Spleen (tissue), 13 donors: ENCODE measurements at places on chromosomes 7 and 10. TPM values are rescaled to one million over a fixed set of nuclear protein-coding genes. Genes with fewer than 3 reads are reported as not detected.

- H3K4me1 ChIP-seq: no peaks in the 10 kb centered on the region
- no peak overlapping the region for H3K27ac ChIP-seq
- no peaks in the 10 kb centered on the region for H3K27me3 ChIP-seq
- DNase-seq: no peak
- H3K36me3 ChIP-seq: no peaks in the 10 kb centered on the region
Observed at GRCh38 chr7:94133460-94133859, 129.3 kb upstream of the BET1 start.

DNA sequence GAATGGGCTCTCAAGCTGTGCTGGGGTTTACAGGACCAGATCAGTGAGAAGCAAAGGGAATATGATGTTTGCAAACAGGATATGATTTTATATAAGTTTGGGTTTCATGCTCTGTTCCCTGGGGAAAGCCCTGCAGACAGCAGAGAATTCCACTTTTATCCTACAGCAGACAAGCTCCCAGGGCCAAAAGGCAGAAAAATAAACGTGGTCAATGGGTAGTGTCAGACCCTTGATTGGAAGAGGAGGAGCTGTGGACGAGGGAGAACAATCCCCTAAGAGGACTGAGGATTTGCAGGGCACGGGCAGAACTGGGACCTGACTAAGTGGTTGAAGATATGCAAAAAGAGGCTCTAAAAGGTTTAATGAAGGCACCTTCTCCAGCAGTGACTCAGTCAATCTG is 275.3 kb downstream of the HDAC9 start:
- no peaks in the 10 kb centered on the region for H3K27me3 ChIP-seq
- no peak for DNase-seq
- H3K27ac ChIP-seq: no peak overlapping the region
- H3K36me3 ChIP-seq: no peaks in the 10 kb centered on the region
- no peak overlapping the region for H3K4me3 ChIP-seq

DNA sequence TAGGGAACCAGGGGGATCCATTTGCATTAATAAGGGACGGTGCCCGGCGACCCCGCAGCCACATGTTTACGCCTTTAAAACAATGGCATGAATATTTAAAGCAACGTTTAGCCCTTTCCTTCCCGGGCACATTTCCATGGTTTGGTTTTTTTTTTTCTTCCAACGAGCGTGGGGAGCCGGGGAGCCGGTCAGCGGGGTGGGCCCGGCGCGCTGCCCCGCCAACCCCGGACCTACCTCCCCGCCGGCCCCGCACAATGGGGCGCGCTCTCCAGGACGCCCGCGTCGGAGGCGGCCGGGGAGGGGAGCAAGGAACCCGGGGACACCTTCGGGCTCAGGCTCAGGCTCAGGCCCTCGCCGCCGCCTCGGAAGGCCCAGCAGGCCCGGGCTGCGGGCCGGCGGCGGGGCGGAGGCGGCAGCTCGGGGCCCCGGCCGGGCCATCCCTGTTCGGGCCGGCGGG is 1.0 kb downstream of the SEPHS1 start:
- peak overlapping the region; percentile 97 for H3K27ac ChIP-seq
- H3K4me1 ChIP-seq: peaks cover 54% of the 10 kb centered on the region
- no peaks in the 10 kb centered on the region for H3K27me3 ChIP-seq
- H3K4me3 ChIP-seq: peak overlapping the region; percentile 97
- peak; percentile 90 for DNase-seq

- H3K27ac ChIP-seq: no peak overlapping the region
- DNase-seq: no peak
- H3K4me3 ChIP-seq: peak overlapping the region; percentile 54
- peaks cover 24% of the 10 kb centered on the region for H3K4me1 ChIP-seq
- H3K36me3 ChIP-seq: no peaks in the 10 kb centered on the region
Observed at GRCh38 chr7:141074162-141074991, 513 bp downstream of the TMEM178B start.

DNA sequence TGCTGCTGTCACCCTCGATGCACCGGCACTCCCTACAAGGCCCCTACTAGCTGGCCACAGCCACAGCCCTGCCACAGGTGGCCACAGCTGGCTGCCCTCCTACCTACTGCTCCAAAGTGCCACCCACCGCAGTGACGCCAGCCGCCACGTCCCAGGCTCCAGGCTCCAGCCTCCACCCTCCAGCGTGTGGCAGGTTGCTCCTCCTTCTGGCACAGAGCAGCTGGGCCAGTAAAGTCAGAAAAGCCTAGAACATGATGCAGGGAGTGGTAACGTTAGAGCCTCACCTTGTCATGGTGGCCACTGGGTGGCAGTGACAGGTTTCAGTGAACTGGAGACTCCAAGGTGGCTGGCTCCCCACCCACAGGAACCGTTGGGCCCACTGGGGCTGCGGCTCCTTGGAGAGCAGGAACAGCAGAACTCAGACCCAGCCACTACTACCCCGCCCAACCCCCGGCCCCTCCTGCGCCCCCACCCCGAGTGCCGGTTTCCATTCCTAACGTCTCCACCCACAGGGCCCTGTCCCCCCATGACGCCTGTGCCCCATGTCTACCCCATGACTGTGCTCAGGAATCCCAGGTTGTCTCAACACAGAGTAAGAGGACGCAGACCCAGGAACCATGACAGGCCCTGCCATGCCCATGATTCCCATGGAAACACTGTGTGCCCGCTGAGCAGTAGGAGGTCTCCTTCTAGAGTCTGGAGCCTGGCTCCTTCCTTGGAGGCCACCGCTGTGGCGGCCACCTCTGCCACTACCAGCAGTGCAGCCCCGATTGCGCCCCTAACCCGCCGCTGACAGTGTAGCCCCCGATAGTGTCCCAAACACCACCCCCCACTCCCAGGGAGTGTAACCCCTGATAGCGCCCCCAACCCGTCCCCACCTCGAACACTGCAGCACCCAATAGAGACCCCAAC is 52.3 kb upstream of the ZNF33B start:
- DNase-seq: no peak
- H3K27ac ChIP-seq: no peak overlapping the region
- H3K4me3 ChIP-seq: no peak overlapping the region
- H3K4me1 ChIP-seq: no peaks in the 10 kb centered on the region
- H3K36me3 ChIP-seq: no peaks in the 10 kb centered on the region

DNA sequence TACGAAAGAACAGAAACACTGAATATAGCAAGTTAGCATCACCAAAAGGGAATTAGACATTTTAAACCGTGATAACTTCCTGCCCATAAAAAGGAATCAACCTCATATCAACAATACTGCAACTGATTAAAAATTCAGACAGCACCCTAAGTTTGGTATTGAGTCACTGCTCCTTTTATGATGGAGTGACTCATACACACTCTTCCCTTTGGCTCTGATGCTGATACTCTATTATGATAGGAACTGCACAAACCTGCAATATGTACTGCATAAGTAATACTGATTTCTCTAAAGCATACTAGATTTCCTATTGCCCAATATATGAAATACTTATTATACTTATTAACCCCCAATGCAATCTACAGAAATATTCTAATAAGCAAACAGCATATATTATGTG is 118.7 kb downstream of the PARD3 start:
- no peaks in the 10 kb centered on the region for H3K27me3 ChIP-seq
- no peak overlapping the region for H3K27ac ChIP-seq
- no peak for DNase-seq
- no peaks in the 10 kb centered on the region for H3K36me3 ChIP-seq

- H3K27ac ChIP-seq: no peak overlapping the region
- H3K36me3 ChIP-seq: no peaks in the 10 kb centered on the region
- H3K27me3 ChIP-seq: no peaks in the 10 kb centered on the region
- no peaks in the 10 kb centered on the region for H3K4me1 ChIP-seq
- DNase-seq: no peak
Observed at GRCh38 chr7:142759433-142759832, 10.2 kb downstream of the PRSS1 start.

DNA sequence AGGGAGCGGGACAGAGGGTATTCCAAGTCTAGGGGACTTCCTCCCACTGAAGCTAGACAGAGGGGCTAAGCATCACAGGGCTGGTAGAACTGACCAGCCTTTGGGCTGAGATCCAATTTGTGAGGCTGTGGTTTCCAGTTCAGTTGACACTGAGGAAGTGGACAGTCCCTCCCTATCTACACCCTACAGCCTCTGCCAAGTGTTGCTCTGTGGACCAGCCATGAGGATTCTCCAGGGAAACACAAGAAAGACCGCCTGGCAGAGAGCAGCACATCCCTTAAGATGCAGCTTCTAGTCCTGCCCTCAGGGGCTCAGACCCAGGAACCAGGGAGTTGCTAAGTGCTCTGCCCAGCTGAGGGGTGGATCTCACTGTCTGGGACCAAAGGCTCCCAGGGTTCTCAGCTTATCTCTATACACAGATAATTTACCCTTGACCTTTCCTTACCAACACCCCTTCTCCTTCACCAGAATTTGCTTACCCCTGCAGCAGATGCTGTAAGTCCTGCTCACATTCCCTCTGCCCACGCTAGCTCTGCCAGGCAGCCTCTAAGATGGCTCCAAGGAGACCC is 252.0 kb downstream of the SKIDA1 start:
- DNase-seq: no peak
- H3K36me3 ChIP-seq: no peaks in the 10 kb centered on the region
- no peak overlapping the region for H3K27ac ChIP-seq

GRCh38 chr7:151091431-151091830 is 5.2 kb downstream of the AGAP3 start:
- peaks cover 32% of the 10 kb centered on the region for H3K4me1 ChIP-seq
- no peak for DNase-seq
- H3K27me3 ChIP-seq: no peaks in the 10 kb centered on the region
- no peak overlapping the region for H3K27ac ChIP-seq
- H3K36me3 ChIP-seq: no peaks in the 10 kb centered on the region

VWDE gene
- not detected for total RNA-seq

TRIM73 gene
- total RNA-seq: 2.4 TPM
